ENCODE measurements at places on chromosomes 2 and 18.

DNA sequence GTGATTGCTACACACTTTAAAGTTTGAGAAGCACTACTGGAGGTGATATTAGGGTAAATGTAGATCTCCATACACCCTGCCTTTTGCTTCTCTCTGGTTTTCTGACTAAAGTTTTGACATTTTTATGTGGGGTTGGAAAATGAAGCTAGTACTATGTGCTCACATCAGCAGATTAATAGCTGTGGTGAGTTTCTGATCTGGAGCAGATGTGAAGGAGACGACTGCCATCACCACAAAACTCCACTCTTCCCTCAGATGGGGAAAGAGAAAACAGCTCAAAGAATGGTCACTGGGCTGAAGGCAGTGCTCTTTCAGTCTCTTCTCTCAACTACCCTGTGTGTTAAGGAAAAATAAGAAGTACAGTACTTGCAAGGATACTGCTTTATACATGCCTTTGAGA, 37.2 kb downstream of the PLEKHA3 start:
- no peak for ATAC-seq

- no peak for ATAC-seq
Measured at GRCh38 chr2:229882583-229882982, 39.2 kb downstream of the TRIP12 start.

DNA sequence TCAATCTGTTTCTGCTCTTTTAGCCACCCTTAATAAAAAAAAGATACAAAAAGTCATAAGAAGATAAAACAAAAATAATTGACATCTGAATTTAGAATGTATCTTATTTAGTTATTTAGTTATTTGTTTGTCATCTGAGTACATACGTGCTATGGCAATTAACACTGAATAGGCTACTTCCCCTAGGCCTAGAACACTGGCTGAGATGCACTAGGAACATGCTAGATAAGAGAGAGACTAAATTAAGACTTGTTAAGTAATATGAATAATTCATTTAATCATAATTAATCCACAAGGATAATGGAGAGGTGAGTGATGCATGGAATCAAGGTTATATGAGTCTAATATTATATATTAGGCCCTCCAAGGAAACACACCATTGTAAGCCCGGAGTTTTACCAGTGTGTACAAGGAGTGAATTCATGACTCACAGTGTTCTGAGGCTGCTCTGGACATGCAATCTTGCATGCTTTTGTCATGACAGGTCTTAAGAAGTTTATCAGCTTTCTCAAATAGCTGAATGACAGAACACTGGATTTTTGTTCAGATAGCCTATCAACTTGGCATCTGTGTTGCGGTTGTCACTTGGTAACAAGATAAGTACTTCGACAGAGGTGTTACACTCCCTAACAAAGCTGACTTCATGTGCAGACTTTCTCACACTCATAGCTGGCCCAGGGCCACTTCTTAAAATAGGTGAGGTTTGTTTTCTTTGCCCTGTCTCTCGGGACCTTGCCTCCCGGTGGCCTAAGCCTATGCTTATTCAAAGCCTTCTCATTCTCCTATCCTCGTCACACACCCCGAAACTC, 5.0 kb upstream of the SERPINB2 start:
- ATAC-seq: no peak

GRCh38 chr2:218223046-218223445, 6.1 kb downstream of the ARPC2 start:
- no peak for ATAC-seq

GRCh38 chr2:196954001-196954400, 27.5 kb upstream of the PGAP1 start:
- ATAC-seq: no peak

GRCh38 chr2:44136252-44136651, 32.4 kb upstream of the PPM1B start:
- ATAC-seq: no peak

- ATAC-seq: peak; percentile 90
Measured at GRCh38 chr18:48222118-48222517, 187.1 kb downstream of the ZBTB7C start.

DNA sequence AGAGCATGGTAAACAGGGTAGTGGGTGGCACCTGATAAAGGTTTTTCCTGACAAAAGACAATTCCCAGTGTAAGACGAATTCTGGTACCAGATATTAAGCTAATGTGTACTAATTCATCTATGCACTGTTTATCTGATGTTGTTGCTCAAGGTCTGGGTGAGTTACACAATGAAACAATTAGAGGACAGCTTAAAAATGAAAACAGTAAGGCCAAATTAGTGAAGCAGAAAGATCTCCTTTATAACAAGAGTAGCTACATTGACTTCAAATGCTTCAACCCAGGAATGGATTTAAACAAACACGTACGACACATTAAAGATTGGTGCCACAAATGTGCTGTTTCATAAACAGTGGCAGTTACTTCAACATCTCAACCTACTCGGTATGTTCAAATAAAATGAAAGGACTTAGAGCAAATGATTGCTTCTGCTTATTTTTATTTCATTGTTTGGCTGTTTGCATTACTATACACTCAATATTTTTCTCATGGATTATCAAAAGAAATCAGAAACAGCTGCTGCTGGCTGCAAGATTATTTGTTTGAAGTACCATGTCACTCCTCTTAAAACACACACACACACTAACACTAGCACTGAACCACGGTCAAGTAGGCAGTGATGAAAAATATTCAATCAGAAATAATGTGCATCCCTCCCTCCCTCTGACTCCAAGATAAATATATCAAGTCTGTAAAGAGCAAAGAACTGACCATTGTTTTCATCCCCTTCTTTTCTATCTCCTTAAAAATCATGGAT, 94.4 kb upstream of the RND3 start:
- ATAC-seq: no peak

- no peak for ATAC-seq
Measured at GRCh38 chr18:2412281-2412680, 159.0 kb downstream of the METTL4 start.

DNA sequence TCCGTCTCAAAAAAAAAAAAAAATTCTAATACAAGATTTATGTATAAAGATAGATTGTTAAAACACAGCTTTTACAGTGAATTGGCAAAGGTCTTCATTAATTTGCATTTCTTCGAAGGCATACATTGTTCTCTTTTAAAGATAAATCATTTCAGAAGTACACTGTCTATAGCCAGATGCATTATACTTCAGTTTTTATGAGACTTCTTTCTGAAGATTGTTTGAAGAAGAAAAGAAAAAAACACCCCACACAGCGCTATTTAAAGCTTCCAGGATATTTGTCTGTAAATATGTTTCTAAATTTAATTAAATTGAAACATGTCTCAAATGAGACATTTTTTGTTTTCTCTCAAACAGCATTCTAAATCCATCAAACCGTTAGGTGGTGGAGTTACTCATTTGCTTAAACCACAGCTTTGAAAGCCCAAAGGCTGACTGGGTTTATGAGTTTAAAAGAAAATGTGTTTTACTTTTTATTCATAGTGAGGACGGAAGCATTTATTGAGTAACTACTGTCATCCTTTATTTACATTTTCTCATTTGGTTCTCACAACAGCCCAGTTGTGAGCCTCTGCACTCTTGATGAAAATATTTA, 42.4 kb upstream of the C1GALT1C1L start:
- ATAC-seq: no peak

DNA sequence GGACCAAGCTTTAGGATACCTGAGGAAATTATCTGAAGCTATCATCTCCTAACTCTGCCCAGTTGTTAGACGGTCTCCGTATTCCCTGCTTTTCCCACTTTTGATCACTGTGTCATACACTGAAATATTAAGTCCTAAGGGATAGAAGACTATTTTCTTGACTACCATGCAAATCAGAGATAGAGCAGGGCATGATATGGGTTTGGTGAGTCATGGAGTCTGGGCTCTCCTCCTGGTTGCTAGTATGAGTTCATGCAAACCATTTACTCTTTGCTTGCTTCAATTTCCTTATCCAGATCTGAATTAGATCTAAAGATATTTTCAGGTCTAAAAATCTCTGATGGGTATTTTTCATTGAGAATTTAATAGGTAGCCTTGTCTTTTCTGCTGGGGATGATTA, 55.0 kb downstream of the EHBP1 start:
- peak; percentile 83 for ATAC-seq

DNA sequence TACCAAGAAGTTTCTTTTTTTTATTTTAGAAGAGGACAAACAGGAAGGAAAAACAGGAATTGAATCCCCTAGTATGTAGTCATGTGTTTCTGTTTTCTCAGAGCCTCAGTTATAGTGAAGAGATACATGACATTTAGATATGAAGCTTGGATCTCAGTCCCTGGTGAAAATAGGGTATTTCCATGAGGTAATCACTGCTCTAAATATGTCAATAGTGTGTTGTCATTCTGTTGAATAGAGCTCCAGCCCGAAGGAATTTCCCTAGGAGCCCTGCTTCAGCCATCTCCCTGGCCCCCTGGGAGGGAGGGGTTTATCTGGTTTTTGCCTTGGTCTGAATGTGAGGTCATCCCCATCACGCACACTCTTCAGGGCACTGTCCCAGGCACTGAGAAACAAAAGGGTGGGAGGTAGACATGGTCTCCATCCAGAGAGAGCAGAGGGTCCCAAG, 47.1 kb upstream of the REL start:
- peak; percentile 65 for ATAC-seq

DNA sequence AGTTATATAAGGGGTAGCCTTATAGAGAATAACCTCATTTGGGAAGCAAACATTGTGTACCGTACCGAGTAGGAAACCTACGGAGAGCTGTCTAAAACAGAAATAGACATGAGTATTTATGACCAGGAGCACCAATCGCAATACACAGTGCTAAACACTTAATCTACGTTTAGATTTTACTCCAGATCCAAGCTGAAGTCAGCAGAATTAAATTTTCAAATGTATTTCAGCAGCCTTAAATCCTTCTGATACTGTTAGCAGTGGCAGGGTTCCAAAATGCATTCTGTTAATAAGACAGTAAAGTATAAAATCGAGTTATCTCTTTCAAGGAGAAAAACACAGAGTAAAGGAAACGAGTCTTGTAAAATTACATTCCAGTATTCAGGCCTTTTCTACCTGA, 118.1 kb upstream of the ZNF521 start:
- ATAC-seq: peak; percentile 64

- no peak for ATAC-seq
Measured at GRCh38 chr18:48138210-48138609, 207.8 kb upstream of the SMAD2 start.

DNA sequence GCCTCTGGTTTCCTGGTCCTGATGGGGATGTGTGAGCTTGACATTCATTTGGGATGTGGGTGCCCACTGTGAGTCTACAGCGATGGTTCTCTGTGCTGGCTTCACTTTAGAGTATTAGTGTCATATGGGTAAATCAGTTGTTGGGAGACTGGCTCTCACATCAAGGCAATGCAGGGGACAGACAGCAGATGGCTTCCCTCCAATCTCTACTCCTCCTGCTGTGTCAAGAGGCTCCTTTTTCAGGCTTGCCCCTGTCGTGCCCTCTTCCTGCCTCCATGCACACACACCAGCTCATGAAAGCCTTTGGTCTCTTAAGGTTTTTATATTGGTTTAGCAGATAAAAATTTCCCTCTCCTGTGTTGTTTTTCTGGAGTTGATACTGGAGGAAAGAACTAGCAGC, 315.6 kb downstream of the RDH14 start:
- no peak for ATAC-seq

DNA sequence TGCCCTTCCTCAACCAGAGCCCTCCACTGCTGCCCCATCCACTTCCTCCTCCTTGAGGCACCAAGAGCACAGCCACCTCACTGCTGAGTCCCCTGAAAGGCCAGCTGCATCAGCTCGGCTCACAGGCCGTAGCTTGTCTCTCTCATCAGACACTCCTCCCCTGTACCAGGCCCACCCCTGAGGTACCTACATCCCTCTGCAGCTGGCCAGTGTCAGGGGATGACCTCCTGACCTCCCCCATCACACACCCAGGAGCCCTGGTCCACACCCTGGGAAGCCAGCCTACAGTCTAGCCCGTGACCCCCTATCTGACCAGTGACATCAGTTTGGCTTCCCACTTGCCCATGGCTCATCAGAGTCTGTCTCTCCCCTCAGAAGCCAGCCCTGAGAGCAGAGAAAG, 205.6 kb downstream of the TNS1 start:
- ATAC-seq: no peak

GRCh38 chr2:106126705-106127281, 67.3 kb downstream of the UXS1 start:
- ATAC-seq: no peak

- no peak for ATAC-seq
Measured at GRCh38 chr2:28399956-28400355, 7.3 kb downstream of the FOSL2 start.

DNA sequence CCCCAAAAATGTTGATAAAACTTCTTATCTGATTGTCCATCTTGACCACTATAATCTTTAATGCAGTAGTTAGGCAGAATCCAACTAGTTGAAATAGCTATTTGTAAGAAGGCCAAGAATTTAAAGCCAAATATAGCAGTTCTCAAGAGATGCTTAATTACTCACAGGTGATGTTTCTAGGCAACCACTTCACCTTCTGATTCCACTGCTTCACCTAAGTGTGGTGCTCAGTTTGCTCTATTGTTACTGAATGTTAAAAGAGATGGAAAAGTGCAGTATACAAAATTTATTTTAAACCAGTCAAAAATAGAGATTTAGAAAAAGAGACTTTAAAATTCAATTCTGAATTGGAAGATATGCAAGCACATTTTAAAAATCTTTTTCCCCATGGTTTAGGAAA, 539.4 kb downstream of the ZNF804A start:
- no peak for ATAC-seq

GRCh38 chr18:76791106-76791505, 31.3 kb upstream of the ZNF236 start:
- ATAC-seq: no peak

- no peak for ATAC-seq
Measured at GRCh38 chr2:121902171-121902591, 146.7 kb downstream of the TSN start.

GRCh38 chr2:202782940-202783558, 88.5 kb downstream of the ICA1L start:
- ATAC-seq: no peak

GRCh38 chr2:209322041-209322440, 101.8 kb upstream of the MAP2 start:
- no peak for ATAC-seq

DNA sequence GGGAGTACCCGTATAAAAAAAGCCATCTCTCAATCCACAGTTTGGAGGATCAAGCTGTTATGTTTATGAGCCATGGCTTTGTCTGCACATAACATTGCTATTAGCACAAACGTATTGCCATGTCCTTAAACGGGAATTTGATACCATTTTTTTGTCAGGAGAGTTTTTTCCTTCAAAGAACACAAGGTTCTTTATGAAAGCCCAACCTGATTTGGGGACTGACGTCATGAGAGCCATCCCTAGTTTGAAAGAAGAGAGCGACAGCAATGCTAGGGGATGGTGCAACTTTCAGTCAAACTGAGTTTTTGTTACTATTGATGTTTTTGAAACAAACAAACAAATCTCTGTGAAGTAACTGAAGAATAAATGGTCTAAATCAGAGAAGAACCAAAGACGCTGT, 376.6 kb downstream of the EIPR1 start:
- no peak for ATAC-seq

DNA sequence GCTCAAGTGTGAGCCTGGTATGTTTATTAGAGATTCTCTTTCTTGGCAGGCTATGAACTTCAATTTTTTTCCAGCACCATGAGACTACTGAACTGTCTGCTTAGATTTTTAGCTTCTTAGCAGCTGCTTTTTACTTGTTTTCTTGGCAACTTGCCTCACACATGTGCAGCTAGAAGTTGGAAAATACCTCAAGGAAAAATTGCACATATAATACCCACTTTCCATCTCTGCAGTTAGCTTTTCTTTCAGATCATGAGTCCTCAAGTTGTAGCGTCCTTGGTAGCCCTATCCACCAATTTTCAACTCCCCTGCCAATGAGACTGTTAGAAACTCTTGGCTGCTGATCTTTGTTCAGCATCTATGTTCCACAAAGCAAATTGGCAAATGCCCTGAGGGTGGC, 302.1 kb downstream of the HRH4 start:
- no peak for ATAC-seq

GRCh38 chr2:85066874-85067351, 66.3 kb upstream of the TCF7L1 start:
- peak; percentile 92 for ATAC-seq
